ENCODE measurements at places on chromosomes 6 and 20.

DNA sequence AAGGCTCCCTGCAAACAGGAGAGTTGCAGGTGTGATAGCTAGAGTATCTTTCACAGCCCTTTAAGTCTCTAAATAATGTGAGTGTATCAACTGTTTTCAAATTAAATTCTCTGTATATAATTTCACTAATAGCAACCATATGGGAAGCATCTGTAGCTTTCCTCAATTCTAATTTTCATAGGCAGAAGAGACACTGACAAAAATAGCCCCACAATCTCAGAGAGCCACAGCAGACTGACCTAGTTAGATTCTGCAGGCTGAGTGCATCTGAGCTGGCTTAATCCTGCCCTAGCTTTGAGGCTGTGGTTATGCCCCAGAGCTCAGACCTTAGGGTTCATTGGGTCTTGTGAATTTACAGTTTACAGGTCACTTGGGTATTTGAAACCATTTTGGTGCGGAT lies 63.9 kb downstream of the MAP7 start:
- DNase-seq: no peak

DNA sequence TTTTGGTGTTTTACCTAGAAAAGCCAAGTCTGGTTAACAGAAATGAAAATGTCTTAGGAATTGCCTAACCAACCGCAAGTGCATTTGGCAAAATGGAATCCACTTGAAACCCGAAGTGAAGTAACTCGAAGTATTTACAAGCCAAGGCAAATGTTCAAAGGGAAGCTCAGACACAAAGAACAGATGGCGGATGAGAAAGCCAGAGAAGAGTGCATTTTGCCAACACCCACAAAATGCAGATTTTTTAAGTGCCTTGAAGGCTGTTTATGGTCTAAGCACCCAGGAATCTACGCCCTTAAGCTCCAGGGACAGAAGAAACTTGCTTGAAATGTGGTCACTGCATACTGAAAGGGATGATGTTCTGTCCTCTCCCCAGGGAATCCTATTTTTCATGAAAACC lies 70.0 kb upstream of the TBXT start:
- no peak for DNase-seq

DNA sequence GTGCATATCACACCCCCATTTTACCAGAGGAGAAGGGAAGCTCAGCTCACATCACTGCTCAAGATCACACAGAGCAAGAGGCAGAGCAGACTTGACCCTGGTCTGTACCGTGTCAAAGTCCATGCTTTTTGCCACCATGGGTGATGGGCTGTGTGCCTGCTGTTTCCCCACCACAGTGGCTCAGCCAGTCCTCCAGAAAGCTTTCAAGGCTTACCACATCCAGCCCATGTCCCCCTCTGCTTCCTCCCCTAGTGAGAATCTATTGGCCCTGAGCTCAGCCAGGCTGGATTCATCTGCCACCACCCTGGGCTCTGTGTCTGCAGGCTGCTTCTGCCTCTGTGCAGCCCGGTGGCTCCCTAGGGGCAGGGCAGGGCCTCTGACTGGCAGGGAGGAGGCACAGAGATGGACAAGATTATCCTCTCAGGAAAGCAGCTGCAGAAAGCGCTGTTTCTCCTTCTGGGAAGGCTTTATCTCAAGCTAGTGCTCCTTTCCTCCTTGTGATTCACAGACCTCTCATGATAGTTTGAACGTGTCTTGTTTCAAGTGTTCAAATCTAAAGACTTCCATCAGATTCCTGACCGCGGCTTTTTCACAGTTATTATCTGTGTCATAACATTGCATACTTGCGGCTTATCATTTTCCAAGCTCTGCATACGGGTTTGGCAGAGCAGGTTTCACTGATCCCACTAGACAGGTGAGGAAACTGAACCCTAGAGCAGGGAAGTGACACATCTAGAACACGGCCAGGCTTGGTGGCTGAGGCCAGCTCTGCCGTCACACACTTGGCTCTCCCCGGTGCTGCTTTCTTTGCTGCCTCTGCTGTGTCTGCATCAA lies 37.4 kb downstream of the VEGFA start:
- DNase-seq: no peak

DNA sequence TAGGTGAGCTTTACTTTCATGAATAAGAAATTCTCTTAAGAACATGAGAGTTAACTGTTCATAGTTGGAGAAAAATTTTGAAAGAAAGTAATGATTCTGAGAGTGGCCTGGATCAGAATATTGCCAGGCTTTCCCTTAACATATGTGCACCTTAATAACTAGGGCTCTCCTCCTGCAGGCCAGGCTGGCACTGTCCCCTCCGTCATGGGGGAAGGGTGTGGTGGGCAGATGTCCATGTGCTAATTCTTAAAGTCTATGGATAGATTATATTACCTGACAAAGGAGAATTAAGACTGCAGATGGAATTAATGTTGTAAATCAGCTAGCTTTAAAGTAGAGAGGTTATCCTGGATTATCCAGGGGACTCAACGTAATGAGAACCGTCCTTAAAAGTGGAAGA lies 10.9 kb upstream of the KLHL32 start:
- no peak for DNase-seq

- DNase-seq: no peak
Observed at GRCh38 chr6:159686040-159686439, 7.0 kb downstream of the SOD2 start.

- DNase-seq: no peak
Observed at GRCh38 chr6:75691012-75691411, 58.0 kb upstream of the MYO6 start.

DNA sequence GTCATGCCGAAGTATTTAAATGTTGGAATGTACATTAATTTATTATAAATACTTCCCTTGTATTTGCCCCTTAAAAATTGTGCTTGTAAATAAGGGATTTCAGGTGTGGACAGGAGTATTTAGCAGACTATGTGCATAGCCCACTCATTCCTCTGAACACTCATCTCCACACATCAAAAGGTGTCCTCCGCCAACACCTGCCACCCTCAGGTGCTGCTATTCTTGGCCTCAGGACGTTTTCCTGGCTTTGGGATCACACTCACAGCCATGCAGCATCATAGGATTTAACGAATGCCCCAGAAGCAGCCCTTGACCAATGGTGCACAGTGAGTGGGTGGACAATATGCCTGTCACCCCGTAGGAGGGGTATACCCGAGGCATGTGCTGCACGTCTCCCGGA lies 230.9 kb downstream of the ZNF217 start:
- no peak for DNase-seq

DNA sequence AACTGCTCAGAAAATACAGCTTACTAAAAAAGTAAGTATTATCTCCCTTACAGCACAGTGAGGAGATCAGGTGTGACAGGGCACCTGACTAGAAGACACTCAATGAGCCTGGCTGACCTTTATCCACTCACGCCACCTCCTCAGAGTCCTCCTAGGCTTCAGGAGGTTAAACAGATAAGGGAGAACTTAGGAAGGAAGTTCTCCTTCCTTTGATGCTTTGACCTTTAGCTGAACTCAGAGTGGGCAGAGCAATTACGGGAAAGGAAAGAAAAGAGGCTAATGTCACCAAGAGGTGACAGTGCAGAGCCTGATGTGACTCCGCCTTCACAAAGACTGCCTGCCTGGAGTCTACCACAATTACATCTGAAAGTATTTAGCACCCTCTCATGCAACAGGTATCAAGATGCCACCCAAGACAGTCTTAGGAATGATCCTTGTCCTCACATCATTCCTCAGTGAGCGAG lies 36.7 kb downstream of the MAN1A1 start:
- DNase-seq: no peak

GRCh38 chr6:18595774-18596530 lies 208.8 kb downstream of the RNF144B start:
- no peak for DNase-seq

DNA sequence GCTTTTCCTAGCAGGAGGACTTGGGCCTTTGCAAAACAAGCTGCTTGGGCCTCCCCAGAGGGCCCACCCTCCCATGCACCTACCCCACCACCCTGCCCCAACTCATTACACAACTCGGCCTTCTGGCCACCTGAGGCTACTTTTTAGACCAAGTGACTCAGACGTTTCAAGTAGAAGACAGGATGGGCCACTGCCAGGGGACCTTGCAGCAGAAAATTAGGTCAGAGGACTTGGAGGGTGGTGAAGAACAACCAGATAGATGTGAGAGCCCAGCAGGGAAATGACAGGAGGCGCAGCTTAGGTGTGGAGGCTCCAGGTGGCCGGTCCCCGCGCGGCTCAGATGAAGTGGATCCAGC lies 1.4 kb downstream of the PPP1R3D start:
- no peak for DNase-seq

GRCh38 chr6:144266091-144266649 lies 19.0 kb upstream of the UTRN start:
- no peak for DNase-seq

GRCh38 chr6:158488065-158488464 lies 71.8 kb upstream of the TMEM181 start:
- no peak for DNase-seq

GRCh38 chr6:138734585-138734984 lies 39.0 kb upstream of the CCDC28A start:
- no peak for DNase-seq

- DNase-seq: no peak
Observed at GRCh38 chr6:16238963-16239797, 793 bp downstream of the GMPR start.

DNA sequence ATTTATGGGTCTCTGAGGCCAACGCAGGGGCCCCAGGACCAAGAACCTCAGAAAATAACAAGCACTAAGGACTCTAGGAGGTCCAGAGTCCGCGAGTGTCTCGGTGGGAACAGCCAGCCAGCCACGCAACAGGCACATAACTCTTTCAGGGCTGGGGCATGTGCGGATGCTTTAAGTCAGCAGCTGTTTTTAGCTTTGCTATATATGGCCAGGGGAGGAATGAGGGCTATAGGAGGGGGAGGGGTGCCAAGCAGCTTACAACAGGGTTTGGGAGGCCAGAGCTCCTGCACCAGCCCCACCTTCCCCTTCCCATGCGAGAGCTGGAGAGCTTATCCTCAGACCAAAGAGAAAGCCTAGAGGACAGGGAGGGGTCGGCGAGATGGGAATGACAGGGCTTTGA lies 6.2 kb downstream of the JPH2 start:
- no peak for DNase-seq

All from stimulated activated CD8-positive, alpha-beta memory T cell treated with anti-CD3 and anti-CD28 coated beads, Interleukin-2, amount 100 ng/mL, for 1 hour (primary cell).